Activated T-helper 1 cell treated with anti-CD3 and anti-CD28 coated beads, Interleukin-12 subunit alpha, Interleukin-12 subunit beta, Interleukin-2, Interleukin-4 antibody, amounts not matched to agents 30 ng/mL and 10 ng/mL and 1 ng/mL, durations not matched to agents 14 hours and 24 hours and 36 hours (primary cell): ENCODE measurements at places on chromosomes 11 and 22.

- no peak for DNase-seq
These were observed 61.0 kb downstream of the KIRREL3 start for GRCh38 chr11:126939552-126939951.

DNA sequence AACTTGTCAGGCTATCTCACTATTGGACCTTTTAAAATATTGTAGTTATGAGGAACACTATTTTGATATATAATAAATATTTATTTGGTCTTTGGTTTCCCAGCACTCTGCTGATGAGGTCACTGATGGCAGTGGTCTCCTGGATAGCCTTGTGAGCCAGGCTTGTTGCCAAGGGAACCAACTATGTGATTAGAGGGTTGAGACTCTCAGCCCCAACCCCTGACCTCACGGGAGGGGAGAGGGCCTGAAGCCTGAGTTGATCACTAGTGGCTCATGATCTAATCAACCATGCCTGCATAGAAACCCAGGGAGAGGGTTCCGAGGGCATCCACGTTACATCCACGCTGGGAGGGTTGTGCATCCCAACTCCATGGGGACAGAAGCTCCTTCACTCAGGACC lies 10.8 kb downstream of the PANX1 start:
- no peak for DNase-seq

DNA sequence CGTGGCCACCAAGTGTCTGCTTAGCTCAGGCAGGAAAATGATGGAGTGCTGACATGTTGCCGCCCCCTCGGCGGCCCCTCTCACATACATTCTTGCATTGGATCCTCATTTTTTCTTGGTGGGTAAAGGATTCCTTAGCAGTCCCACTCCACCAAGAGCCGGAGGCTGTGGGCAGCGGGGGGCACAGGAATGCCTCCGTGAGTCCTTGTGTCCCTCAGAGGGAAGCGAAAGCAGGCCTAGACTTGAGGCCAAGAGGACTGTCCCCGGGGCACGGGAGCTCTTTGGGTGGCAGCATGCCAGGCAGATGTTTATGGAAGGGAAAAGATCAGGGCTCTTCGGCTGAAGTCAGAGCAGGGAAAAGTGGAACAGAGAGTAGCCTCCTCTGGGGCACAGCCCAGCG lies 21.6 kb downstream of the LRFN4 start:
- DNase-seq, result no peak

- no peak for DNase-seq
These were observed 18.2 kb downstream of the ADM start for GRCh38 chr11:10322830-10323792.
